ENCODE measurements at places on chromosomes 3 and 15. TPM values are rescaled to one million over a fixed set of nuclear protein-coding genes. Genes with fewer than 3 reads are reported as not detected.

The CPNE9 gene
- 0.14 TPM for polyA plus RNA-seq

The GOLGA8G gene
- 0.22 TPM for polyA plus RNA-seq

The RBM6 gene
- polyA plus RNA-seq, result 112 TPM

The A4GNT gene
- polyA plus RNA-seq, result 0.78 TPM

The TIPIN gene
- 23.2 TPM for polyA plus RNA-seq

The SNRPN gene
- polyA plus RNA-seq, result 198 TPM

The ABHD5 gene
- polyA plus RNA-seq, result 24.9 TPM

The B2M gene
- 664 TPM for polyA plus RNA-seq

The FBXW12 gene
- 0.24 TPM for polyA plus RNA-seq

The TMEM108 gene
- 3.2 TPM for polyA plus RNA-seq

The FAM131A gene
- polyA plus RNA-seq, result 9.7 TPM

The GOLGA8O gene
- not detected for polyA plus RNA-seq

The HCLS1 gene
- 6.5 TPM for polyA plus RNA-seq

The GPR160 gene
- polyA plus RNA-seq, result 46.1 TPM

The ACAD11 gene
- 23.3 TPM for polyA plus RNA-seq

The PRR20G gene
- polyA plus RNA-seq, result not detected

The GABRR3 gene
- polyA plus RNA-seq, result not detected

The SUCNR1 gene
- polyA plus RNA-seq, result 9.4 TPM

The CASR gene
- polyA plus RNA-seq, result 18.7 TPM

The SHQ1 gene
- polyA plus RNA-seq, result 23.0 TPM

All from left renal cortex interstitium (tissue), 4 donors.